Stimulated activated CD8-positive, alpha-beta memory T cell treated with anti-CD3 and anti-CD28 coated beads, Interleukin-4, amount 100 ng/mL, for 48 hours (primary cell): ENCODE measurements at places on chromosomes 4 and X.

- DNase-seq, result no peak
Observed at GRCh38 chrX:15906041-15906943, 51.7 kb upstream of the AP1S2 start.

- DNase-seq, result no peak
Observed at GRCh38 chrX:45900766-45901615, 644.2 kb downstream of the ZNF674 start.

- DNase-seq, result no peak
Observed at GRCh38 chr4:25743971-25744370, 88.3 kb downstream of the SLC34A2 start.

GRCh38 chr4:47747846-47748494 lies 89.9 kb downstream of the CORIN start:
- no peak for DNase-seq

GRCh38 chr4:85496933-85497332 lies 22.0 kb downstream of the ARHGAP24 start:
- DNase-seq, result no peak
